ENCODE measurements at places on chromosomes 5 and 9. TPM values are rescaled to one million over a fixed set of nuclear protein-coding genes. Genes with fewer than 3 reads are reported as not detected.

DNA sequence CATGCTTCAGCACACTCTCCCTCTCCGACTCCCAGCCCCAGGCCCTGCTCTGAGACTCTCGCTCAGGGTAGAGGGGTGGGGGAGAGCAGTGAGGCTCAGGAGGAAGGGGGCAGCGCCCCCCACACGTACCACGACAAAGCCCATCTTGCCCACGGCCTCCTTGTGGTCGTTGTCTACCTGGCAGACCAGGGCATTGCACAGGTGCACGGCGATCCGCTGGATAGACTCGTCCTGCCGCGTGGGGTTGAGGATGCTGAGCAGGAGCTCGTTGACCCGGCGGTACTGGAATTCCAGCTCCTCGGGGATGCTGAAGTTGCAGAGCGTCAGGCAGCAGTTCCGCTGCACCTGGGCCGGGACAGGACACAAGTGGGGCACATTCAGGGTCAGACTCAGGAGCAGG, 18.5 kb upstream of the ZDHHC12 start:
- no peak for DNase-seq

- no peak for DNase-seq
These were observed 120.0 kb downstream of the FER start for GRCh38 chr5:108867656-108868055.

DNA sequence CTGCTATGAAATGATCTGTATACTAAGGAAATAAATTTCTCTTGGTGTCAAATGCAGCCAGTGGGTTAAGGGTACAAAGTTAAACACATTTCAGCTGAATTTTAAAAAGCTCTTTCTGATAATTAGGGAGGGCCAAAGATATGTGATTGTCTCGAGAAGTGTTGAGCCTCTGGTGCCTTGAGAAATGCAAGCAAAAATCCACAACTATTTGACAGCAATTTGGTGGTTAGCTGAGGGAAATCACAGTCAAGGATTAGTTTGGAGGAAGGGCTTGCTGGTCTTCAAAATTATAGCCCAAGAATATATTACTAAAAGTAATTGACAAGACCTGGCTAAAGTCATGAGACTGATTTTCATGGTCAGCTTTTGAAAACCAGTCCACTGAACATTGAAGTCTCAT, 255.7 kb upstream of the PPP1R2B start:
- DNase-seq: no peak

DNA sequence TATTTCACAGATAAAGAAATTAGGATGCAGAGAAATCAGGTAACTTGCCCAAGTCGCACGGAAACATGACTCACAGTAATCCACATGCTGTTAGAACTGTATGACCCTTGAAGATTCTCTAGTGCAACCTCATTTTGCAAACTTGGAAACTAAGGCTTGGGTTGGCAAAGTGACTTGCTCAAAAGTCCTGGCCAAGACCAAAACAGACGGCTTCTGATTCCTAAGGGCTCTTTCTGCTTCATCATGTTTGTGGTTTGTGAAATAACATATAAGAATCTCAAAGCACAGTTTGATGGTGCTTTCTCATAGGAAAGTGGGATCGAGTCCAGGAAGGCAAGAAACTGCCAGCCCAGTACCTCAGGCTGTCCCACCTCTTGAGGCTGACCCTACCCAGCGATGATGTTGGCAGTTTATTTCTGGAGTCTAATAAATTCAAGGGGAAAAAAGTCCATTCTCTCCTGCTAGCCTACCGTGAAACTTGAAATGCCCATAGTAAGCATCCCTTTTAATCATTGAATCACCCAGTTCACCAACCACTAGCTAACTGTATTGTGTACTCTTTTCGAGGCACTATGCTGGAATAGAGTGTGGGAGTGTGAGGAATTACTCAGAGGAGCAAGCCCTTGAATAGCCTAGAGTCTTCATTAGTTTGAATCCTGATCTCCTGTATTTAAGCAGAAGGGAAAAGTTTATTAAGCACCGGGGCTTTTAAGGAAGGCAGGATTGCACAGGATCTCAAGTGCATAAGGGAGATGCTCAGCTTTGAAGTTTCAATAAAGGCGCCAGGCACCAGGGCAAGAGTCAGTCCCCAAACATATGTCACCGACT, 14.1 kb downstream of the CAPSL start:
- peak; percentile 86 for DNase-seq

DNA sequence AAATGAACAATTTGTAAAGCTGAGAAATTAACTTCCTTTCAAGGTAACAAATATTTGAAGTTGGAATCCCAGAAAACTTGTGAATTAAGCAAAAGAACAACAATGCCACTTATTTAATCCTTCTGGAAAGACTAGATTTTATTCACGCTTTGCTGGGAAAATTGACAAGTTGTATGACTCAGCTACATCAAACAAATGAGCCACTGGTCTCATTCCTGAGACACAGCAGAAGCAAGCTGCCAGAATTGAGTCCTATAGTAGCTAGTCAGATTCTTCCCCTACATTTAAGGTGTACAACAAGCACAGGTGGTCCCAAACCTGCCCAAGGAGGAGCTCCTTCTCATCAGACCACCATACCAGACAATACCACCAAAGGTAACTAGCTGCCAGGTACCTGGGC, 280.7 kb downstream of the SPOCK1 start:
- DNase-seq: peak; percentile 81

GRCh38 chr5:174293006-174293405, 247.5 kb downstream of the NSG2 start:
- DNase-seq: no peak

DNA sequence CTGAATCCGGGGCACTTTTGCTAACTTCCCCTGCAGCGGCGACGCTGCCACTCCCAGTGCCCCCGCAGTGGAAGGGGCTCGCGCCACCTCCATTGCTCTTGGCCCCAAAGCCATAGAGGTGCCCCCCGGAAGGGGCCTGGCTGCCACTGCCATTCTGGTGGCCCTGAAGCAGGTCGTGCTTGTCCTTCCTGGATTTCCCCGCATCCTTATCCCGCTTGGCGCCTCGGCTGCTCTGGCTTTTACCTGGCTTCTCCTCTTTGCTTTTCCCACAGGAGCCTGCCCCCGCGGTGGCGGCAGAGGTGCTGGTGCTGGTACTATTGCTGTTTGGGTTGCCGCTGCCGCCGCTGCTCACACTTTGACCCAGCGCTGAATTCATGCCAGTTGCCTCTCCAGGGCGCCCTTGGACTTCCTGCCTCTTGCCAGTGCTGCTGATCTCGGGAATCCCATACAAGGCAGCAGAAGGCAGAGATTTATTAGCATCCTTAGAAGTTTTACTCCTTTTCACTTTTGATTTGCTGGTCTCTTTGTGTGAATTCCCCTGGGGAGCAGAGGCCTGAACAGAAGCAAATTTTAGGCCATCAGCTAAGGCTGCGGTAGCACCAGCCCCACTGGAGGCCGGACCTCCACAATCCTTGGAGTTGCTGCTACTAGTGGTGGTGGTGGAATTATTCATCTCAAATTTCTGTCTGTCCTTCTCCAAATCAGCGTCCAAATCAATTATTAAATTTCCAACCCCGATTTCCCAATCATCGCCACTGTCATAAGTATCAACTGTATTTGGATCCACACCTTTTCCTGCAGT, 2.1 kb downstream of the ZNF608 start:
- DNase-seq: no peak

GRCh38 chr5:114789773-114790402, 379.8 kb downstream of the TRIM36 start:
- DNase-seq: peak; percentile 0

Gene AKNA
- total RNA-seq: 16.0 TPM

Gene PCDHA4
- 9.5 TPM for total RNA-seq

Gene IPPK
- 11.3 TPM for total RNA-seq
